ENCODE measurements at places on chromosomes 1 and 21. TPM values are rescaled to one million over a fixed set of nuclear protein-coding genes. Genes with fewer than 3 reads are reported as not detected.

The SPRR5 gene
- not detected for total RNA-seq

DNA sequence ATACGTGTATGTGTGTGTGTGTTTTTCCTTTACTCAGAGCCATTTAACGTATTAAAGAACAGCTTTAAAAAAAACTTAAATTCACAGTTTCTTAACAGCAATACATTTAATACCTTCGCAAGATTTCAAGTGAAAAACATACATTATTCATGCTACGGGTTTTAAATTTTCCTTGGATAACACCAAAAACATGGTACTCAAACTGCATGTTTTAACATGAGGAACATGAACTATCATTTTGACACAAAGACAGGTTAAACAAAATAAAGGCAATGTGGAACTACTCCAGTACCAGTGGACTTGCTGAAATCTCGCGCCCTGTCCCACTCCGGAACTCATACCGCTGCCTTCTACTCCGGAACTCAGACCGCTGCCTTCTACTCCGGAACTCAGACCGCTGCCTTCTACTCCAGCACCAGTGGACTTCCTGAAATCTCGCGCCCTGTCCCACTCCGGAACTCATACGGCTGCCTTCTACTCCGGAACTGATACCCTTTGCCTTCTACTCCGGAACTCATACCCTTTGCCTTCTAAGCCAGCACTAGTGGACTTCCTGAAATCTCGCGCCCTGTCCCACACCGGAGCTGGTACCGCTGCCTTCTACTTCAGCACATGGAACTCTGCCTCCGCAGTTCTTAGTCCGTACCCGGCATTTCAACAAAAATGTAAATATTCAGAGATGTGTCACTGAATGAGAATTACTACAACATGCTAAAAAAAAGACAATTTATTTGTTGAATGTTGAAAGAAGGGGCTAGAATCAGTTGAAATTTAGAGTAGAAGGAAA lies 148.6 kb downstream of the NCAM2 start:
- H3K36me3 ChIP-seq: no peaks in the 10 kb centered on the region
- DNase-seq: no peak
- H3K4me1 ChIP-seq: no peaks in the 10 kb centered on the region
- no peak overlapping the region for H3K27ac ChIP-seq
- H3K27me3 ChIP-seq: no peaks in the 10 kb centered on the region

- DNase-seq: no peak
- no peaks in the 10 kb centered on the region for H3K27me3 ChIP-seq
- H3K4me1 ChIP-seq: peaks cover 9% of the 10 kb centered on the region
- peaks cover 70% of the 10 kb centered on the region for H3K36me3 ChIP-seq
These were observed 101.5 kb downstream of the ARHGEF10L start for GRCh38 chr1:17640975-17641374.

DNA sequence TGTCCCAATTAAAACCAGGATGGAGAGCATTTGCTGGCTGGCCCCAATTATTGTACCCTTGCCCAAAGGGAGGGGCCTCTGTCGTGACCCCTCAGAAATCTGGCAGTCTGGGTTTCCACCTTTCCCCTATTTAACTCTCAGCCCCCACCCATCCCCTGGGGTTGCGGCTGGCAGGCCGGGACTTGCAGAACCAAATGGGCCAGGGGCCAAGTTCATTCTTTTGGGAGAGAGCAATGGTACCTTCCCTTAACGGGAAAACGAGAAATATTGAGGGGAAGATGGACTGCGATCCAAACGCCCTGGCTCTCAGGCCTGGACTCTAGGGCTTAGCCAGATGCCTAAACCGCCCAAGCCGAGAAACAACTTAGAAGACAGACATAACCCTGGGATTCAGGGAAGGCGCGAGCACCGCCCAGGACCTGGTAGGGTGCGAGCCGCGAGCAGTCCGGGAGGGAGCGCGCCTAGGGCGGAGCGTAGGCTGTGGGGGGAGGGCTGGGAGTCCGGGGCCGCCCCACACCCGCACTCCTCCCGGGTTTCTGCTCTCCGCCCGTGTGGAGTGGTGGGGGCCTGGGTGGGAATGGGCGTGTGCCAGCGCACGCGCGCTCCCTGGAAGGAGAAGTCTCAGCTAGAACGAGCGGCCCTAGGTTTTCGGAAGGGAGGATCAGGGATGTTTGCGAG lies at the start of gene SLC27A3:
Gene SLC27A3 (plus strand): TSS at position 628 of the 678 bp plus-strand sequence. CDS start 91 bp downstream, outside the sequence.
- H3K4me1 ChIP-seq: peaks cover 83% of the 10 kb centered on the region
- no peaks in the 10 kb centered on the region for H3K27me3 ChIP-seq
- peak within 1 kb of the TSS; percentile 89 for H3K27ac ChIP-seq
- DNase-seq: no peak
- peaks cover 42% of the 10 kb centered on the region for H3K36me3 ChIP-seq

Data from lower lobe of right lung (tissue), 2 donors.